Cerebellar nuclear complex (tissue), 1 donor: ENCODE measurements at places on chromosomes 16 and 17.

- no peak for DNase-seq
Observed at GRCh38 chr16:75627851-75628250, 4.8 kb upstream of the ADAT1 start.

DNA sequence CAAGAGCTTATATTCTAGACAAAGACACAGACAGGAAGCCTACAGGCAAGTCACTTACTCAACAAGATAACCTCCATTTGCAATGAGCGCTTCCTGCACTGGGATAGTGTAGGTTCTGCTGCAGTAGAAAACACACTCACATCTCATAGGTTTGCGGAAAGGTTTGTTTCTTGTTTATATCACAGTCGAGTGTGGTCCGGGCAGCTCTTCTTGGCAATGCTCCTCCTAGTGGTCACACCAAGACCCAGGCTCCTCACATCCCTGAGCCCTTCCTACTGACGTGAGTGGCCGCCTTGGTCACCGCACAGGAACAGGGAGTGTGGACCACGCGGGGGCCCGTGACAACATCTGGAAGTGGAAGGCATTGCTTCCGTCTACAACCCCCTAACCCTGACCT, 48.0 kb upstream of the RBFOX3 start:
- DNase-seq, result peak; percentile 37

GRCh38 chr17:3732210-3732621, 8.5 kb downstream of the HASPIN start:
- no peak for DNase-seq

- no peak for DNase-seq
Observed at GRCh38 chr17:67657596-67657995, 60.1 kb upstream of the NOL11 start.

DNA sequence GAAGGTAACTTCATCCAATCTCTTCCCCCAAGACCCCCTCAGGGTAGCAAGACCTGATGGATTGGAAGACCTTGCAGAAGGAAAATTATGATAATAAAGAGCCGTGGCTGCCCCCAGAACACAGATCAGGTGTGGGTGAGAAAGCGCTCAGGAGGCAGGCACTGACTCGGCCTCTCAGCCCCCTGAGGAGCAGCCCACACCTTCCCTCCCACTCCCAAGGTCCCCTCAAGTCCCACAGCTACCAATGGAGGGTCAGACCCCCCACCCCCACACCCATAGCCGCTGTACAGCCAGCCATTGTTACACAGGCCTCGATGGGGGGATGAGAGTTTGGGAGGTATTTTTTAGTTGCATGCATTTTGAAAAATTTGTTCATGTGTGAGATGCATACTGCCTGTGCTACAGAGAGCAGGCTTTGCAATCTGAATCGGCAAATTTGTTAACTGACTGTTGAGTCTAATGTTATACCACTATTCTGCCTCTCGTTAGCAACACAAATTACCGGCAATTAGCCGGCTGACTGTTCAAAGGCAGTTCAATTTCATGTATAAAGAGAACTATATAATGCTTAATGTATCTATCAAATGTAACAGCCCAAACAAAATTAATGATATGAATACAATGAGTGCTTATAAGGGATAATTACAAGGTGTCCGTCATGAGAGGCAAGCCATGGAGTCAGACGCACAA, 211.7 kb downstream of the C16orf78 start:
- DNase-seq, result no peak

GRCh38 chr16:24801761-24802302, 43.9 kb upstream of the SLC5A11 start:
- no peak for DNase-seq
